ENCODE measurements at places on chromosomes 7 and 10. TPM values are rescaled to one million over a fixed set of nuclear protein-coding genes. Genes with fewer than 3 reads are reported as not detected.

Gene ZWINT
- total RNA-seq = 78.9 TPM

Gene AUTS2
- 2.2 TPM for total RNA-seq

Gene MGMT
- total RNA-seq = 21.1 TPM

Gene CFAP69
- total RNA-seq = 0.44 TPM

Gene KCNIP2
- total RNA-seq = not detected

DNA sequence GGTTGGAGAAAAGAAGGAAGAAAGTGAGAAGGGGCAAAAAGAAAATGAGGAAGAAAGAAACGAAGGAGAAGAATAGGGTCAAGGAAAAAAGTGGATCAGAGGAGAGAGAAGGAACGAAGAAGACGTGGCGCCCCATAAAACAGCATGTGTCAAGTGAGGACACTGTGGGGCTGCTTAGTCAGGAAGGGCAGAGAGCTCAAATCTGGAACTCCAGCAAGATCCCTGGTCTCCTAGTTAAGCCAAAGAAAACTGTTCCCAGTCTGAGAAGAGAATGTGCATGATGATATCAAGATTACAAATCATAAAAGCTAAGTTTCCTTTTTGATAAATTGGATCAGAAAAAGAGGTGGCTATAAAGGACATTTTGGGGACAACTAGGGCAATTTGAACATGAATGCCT is 33.0 kb downstream of the CREB3L2 start:
- no peak for DNase-seq

- no peak for DNase-seq
Observed at GRCh38 chr10:99760321-99760720, 22.1 kb upstream of the ABCC2 start.

- no peak for DNase-seq
Observed at GRCh38 chr10:125155101-125155500, 5.3 kb downstream of the CTBP2 start.

- no peak for DNase-seq
Observed at GRCh38 chr7:93036149-93036640, 81.6 kb downstream of the SAMD9 start.

- DNase-seq = no peak
Observed at GRCh38 chr7:43781726-43782607, 23.5 kb downstream of the BLVRA start.

DNA sequence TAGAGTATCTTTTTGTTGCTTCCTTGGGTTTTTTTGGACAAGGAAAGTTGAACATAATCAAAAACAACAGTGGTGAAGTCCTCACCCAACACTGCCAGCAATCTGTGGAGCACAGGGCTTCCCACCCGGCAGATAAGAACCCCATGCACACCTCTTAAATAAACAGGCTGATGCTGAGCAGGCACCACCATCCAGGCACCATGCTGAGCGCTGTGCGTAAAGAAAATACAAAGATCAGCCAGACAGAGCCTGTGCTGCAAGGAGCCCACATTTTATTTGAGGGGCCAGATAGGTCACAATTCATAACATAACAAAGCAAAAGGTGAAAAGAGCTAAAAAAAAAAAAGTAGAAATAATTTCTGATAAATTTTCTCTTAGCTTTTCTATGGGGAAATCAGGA is 231.2 kb downstream of the PTPRN2 start:
- DNase-seq = no peak

GRCh38 chr7:15906436-15906835 is 220.0 kb upstream of the MEOX2 start:
- DNase-seq = no peak

DNA sequence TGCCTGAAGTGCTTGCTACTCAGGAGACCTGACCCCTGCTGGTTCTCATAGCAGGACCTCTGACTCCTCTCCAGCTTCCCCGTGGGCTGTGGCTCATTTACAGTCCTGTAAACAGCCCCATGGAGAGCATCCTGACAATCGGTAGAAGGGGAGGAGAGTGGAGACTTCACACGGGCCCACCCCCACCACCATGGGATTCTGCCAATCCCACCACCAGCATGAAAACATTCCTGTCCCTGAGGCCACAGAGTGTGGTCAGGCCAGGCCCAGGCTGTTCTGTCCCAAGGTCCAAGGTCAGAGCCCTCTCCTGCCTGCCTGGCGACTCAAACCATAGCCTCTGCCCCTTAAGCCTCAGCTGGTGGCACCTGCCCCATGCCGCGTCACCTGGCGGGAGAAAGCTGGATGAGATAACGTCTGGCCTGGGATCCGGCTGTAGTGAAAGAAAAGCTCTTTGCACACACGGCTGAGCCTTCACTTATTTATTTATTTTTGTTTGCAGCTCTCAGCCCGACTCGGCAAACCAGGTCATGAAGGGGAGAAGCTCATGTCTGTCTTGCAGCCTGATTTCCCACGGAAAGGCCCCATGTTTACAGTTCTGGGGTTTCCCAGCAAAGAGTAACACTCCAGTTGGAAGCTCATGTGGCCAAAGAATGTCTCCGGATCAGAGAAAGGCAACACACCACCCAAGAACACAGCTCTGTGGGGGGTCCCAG is 293.6 kb upstream of the ZMIZ1 start:
- peak; percentile 52 for DNase-seq

- DNase-seq = peak; percentile 87
Observed at GRCh38 chr7:148772297-148773089, 73.8 kb downstream of the CUL1 start.

DNA sequence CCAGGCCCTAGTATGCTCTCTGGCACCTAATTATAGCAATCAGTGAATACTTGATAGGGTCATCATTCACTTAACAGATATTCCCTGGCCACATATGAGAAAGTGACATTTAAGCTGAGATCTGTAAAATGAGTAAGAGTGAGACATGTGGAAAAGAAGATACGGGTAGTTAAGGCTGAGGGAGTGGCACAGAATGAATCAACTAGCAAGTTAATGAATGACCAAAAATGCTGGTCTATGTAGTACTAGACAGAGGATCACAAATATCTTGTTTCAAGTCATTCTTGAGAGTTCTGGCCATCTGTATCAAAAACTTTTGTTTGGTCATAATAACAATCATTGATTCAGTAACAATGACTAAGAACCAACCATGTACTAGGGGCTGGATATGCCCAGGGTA is 954.9 kb downstream of the CNTNAP2 start:
- DNase-seq = no peak

DNA sequence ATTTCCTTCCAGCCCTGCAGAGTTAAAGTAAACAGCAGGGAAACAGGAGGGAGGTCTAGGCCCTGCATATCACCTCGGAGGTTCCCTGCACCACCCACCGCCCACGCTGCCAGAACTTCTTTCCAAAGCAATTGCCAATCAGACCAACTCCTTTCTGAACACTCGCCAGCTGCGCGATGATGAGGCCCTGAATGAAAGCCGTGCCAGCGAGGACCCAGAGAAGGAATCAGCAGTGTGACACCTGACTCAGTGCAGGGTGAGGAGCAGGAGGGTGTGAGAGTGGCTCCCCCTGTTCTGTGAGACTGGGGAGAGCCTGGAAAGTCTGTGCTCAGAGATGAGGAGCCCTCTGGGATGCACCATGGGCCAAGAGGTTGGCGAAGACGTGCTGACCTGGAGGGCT is 3.3 kb upstream of the TCERG1L start:
- no peak for DNase-seq
